ENCODE measurements at places on chromosomes 3 and 15.

DNA sequence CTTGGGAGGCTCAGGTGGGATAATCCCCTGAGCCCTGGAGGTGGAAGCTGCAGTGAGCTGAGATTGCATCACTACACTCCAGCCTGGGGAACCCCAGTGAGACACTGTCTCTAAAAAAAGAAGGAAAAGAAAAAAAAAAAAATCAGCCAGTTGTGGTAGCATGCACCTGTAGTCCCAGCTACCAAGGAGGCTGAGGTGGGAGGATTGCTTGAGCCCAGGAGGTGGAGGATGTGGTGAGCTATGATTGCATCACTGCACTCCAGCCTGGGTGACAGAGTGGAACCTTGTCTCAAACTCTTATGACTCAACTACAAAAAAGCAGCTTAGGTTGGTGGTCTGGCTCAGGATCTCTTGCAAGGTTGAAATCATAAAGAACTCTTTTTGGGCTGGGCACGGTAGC is 19.3 kb upstream of the GPX1 start:
- DNase-seq: peak; percentile 39

GRCh38 chr3:181899702-181900101 is 188.0 kb downstream of the SOX2 start:
- no peak for DNase-seq

DNA sequence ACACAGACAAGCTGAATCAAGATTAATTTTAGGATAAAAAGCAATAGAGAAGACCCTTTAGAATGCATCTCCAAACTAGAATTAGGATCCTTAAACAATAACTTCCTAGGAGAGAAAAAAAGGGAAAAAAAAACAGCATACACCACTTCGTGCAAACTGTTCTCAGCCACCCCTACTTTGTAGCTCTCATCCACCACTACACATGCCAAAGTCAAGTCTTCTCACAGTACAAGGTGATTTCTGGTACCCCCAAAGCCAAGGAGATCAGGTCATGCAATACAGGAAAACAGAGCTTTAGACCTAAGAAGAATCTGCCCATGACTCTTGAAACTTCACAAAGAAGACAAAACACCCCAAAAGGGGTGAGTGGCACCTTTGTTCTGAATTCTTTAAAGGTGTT is 166.9 kb downstream of the SUCNR1 start:
- DNase-seq: no peak

- DNase-seq: no peak
Observed at GRCh38 chr3:138418601-138419206, 15.7 kb upstream of the ESYT3 start.

GRCh38 chr3:194631696-194632095 is 1.5 kb downstream of the TMEM44 start:
- no peak for DNase-seq

DNA sequence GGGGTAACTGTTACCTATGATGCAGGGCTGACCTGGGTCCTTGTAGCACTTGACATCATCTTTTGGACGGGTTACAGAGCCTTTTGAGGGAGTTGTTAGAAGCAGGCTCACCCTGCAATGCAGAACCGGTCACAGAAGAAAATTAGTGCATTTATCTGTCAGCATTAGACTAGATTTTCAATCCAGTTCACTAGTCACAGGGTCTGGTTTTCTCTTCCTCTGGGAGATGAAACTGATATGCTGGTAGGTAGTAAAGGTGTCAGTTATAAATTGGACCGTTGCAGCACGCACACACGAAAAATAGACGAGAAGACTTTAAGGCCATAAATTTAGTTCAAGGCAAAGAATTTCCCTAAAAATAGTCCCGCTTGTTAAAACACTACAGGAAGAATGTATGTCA is 532.3 kb upstream of the ATP11B start:
- DNase-seq: no peak

GRCh38 chr15:60397772-60398445 is at the start of gene ANXA2:
Gene ANXA2 (minus strand): TSS chr15:60397986. CDS start chr15:60386075, 11,911 bp downstream.
- peak; percentile 76 for DNase-seq

DNA sequence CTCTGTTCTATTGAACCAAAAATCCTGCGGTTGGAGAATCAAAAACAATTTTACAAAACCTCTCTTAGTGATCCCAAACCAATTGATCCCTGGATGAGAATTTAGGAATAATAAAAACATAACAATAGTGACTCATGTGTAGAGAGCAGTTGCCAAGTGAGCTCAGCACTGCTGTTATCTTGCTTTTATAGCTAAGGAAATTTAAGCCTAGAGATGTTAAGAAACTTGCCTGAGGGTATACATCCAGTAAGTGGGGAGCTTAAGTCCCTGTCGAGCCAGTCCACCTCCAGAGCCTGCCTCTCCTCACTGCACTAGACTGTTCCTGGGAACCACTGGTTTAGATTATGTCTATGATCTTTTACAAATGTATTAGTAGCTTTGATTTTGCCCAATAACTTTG is 358.4 kb upstream of the LMCD1 start:
- DNase-seq: no peak

DNA sequence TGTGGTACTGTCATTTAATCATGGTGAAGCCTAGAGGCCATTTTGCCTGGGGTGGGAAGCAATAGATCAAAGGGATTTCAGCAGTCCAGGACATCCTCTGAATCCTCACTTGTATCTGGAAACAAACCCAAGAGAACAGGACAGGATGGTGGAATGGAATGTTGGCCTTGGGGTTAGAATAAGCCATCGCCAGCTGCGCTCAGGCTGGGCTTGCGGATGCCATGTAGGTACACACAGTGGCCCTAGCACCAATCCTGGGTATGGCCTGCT is 76.5 kb upstream of the ALDH1A3 start:
- no peak for DNase-seq

- no peak for DNase-seq
Observed at GRCh38 chr15:95368191-95368590, 962.3 kb upstream of the NR2F2 start.

DNA sequence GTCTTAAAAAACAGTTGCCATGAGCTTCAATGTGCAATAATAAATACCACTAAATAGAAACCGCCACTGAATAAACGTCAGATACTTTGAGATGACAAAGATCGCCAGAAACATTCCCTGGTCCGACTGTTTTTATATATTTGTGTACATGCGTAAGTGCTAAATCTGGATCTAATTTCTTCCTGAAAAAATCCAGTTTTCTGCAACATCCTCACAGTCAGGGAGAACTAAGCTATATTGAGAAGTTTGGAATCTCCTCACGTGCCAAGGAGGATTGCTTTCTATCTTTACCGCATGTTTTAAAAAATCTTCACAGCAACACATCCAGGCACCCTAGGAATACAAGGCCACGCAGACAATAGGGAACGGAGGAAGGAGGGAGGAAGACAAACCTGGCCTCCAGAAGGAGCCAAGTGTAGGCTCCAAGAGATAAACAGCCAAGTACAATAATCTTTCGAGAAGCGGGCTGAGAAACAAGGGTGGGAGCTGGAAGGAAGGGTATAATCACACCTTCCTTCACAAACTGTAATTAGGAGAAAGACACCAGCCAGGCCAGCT is 5.7 kb downstream of the VGLL4 start:
- DNase-seq: no peak
